Parietal lobe (tissue), 2 donors: ENCODE measurements at places on chromosomes 3 and 15. TPM values are rescaled to one million over a fixed set of nuclear protein-coding genes. Genes with fewer than 3 reads are reported as not detected.

MEIS2 gene
- total RNA-seq: 283 TPM

OR5K2 gene
- not detected for total RNA-seq

CCDC51 gene
- 6.9 TPM for total RNA-seq

CCDC50 gene
- total RNA-seq: 126 TPM

TPRA1 gene
- 23.8 TPM for total RNA-seq

ZNF662 gene
- 35.7 TPM for total RNA-seq

PP2D1 gene
- total RNA-seq: not detected

ESYT3 gene
- total RNA-seq: 0.94 TPM

GOLGA6L22 gene
- total RNA-seq: not detected

CLK3 gene
- 59.2 TPM for total RNA-seq

PDZRN3 gene
- total RNA-seq: 96.4 TPM

ARPIN gene
- total RNA-seq: 21.6 TPM

FAM81A gene
- 58.2 TPM for total RNA-seq

SPATA12 gene
- not detected for total RNA-seq

SLC24A5 gene
- not detected for total RNA-seq

RBP2 gene
- total RNA-seq: not detected

RTP3 gene
- not detected for total RNA-seq

KLHL40 gene
- not detected for total RNA-seq

CTXN2 gene
- 0.63 TPM for total RNA-seq

PSTPIP1 gene
- not detected for total RNA-seq

CCR8 gene
- total RNA-seq: not detected

EPHA3 gene
- total RNA-seq: 208 TPM

TMC3 gene
- total RNA-seq: 0.31 TPM

FXR1 gene
- total RNA-seq: 301 TPM

SERPINI2 gene
- 2.2 TPM for total RNA-seq

CLDN16 gene
- 0.63 TPM for total RNA-seq

SLC22A14 gene
- total RNA-seq: 1.3 TPM

GATM gene
- 128 TPM for total RNA-seq

PRC1 gene
- 29.1 TPM for total RNA-seq

PRKCI gene
- total RNA-seq: 116 TPM

CHRM5 gene
- 0.63 TPM for total RNA-seq

KLHL6 gene
- 0.63 TPM for total RNA-seq

C3orf22 gene
- not detected for total RNA-seq

AVEN gene
- total RNA-seq: 17.2 TPM

PPM1L gene
- total RNA-seq: 106 TPM

GOLGA8K gene
- 2.5 TPM for total RNA-seq

AADAC gene
- not detected for total RNA-seq

SLC15A2 gene
- 9.4 TPM for total RNA-seq

FSIP1 gene
- total RNA-seq: 13.8 TPM

ISL2 gene
- not detected for total RNA-seq

NANOGP8 gene
- not detected for total RNA-seq

ZNF619 gene
- 5.0 TPM for total RNA-seq

IL20RB gene
- total RNA-seq: 1.3 TPM
